ENCODE measurements at places on chromosomes 2 and 18.
A peak's percentile ranks its signal among the peaks of the same experiment; 100 is the strongest.

- no peak for DNase-seq
These were observed 98.9 kb upstream of the ATP8B1 start for GRCh38 chr18:57901825-57902589.

DNA sequence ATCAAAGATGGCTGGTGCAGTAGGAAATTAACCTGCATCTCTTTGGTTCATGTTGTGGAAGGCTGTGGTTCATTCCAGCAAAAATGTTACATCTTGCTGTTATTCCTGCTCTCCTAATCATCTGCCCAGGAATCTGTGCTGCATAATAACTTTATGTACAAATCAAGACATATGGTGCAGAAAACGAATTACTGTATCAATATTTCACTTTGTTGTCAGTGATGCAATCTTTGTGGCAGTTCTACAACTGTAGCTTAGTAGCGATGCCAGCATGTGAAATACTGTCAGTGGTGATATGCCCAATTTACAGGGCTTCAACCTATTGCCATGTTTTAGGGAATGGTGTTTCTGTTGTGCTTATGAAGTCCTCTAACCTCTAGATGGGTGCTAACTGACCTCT is 1114.7 kb downstream of the SOCS6 start:
- no peak for DNase-seq

DNA sequence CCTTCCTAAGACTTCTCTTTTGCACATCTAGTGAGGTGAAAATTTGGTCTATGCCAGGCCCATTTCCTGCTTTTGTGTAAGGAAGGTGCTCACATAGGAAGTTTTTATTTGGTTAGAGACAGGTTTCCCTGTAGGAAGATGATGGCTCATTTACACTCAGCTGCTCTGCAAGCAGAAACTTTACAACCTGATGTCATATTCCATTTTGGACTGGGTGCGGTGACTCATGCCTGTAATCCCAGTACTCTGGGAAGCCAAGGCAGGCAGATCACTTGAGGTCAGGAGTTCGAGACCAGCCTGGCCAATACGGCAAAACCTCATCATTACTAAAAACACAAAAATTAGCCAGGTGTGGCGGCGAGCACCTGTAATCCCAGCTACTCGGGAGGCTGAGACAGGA is 35.8 kb downstream of the CASP10 start:
- no peak for DNase-seq

GRCh38 chr2:234292962-234293243 is 204.0 kb downstream of the ARL4C start:
- DNase-seq: no peak

DNA sequence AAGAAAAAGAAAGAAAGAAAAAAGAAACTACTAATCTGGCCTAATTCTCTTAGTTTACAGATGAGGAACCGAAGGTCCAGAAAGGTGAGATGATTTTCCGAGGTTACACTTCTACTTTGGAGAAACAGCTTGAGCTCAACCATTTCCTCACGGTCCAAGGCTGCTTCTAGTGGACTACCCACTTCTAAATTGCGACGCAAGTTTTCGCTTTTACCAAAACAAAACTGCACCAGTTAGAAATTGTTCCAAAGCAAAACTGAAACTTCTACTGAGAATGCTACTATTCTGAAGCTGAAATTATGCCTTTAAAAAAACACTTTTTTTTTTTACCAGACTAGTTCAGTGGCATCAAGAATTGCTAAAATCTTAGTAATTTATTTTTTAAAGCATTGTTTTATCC is 101.6 kb downstream of the INO80D start:
- DNase-seq: no peak

GRCh38 chr2:71589763-71590162 is 136.4 kb downstream of the DYSF start:
- no peak for DNase-seq

GRCh38 chr2:144351687-144352086 is 168.2 kb downstream of the ZEB2 start:
- DNase-seq: no peak

GRCh38 chr2:111208639-111209038 is 87.9 kb downstream of the BCL2L11 start:
- DNase-seq: no peak

- DNase-seq: no peak
These were observed 139.4 kb downstream of the WDSUB1 start for GRCh38 chr2:159146996-159147666.

- DNase-seq: peak; percentile 78
These were observed 123.9 kb upstream of the CD302 start for GRCh38 chr2:159921752-159922404.

DNA sequence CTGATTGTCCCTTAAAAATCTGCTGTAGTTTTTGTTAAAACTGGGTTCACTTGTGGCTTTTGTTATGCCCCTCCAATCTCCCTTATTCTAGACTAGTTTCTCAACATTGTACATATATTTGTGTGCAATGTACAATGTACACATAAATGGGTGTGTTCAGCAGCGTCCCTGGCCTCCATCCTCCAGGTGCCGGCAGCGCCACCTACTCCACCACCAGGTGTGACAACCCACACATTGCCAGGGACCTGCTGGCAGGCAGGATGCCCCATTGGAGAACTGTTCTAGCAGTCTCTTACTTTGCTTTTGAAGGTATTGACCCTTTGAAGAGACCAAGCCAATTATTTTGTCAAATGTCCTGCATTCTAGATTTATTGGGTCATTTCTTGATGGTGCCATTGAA is 75.4 kb downstream of the SH3RF3 start:
- DNase-seq: no peak

- no peak for DNase-seq
These were observed 103.3 kb upstream of the EPHA4 start for GRCh38 chr2:221675201-221675908.

GRCh38 chr2:106839849-106840595 is 45.9 kb downstream of the ST6GAL2 start:
- peak; percentile 8 for DNase-seq

DNA sequence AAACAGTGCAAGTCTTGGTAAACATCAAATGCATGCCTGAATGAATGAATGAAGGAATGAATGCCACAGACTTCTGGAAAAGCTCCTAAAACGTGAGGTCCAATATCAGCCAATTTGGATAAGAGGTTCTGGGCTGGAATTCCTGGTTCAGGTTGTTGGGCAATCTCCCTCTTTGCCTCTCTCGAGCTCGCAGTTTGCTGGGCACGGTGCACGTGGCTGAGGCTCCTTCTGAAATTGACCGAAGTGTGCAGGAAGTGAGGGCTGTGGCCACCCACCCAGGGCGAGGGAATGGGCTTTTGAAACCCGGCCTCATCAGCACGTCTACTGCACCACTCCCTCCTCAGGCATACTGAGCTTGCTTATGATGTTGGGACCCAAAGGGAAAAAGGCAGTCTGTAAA is 288.8 kb upstream of the HS6ST1 start:
- no peak for DNase-seq

GRCh38 chr2:118374974-118375755 is 286.9 kb downstream of the INSIG2 start:
- no peak for DNase-seq

DNA sequence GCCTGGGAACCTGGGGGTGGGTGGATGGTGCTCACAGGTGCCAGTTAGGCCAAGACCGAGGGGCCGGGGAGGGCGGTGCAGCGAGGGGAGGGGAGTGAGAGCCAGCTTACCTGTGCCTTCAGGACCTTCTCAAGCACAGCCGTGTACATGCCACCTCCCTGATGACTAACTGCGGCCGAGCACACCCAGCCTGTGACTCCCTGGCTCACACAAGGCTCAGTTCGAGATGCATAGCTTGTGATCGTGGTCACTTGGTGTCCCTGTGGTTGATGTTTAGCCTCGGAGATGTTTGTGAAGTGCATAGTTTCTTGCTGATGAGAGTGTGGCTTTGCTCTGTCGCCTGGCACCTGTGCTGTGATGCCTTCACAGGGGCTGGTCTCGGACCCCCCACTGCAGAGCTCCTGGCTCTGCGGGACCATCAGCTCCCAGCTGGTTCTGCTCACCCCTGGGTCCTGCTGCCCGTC is 84.5 kb upstream of the ODC1 start:
- no peak for DNase-seq

DNA sequence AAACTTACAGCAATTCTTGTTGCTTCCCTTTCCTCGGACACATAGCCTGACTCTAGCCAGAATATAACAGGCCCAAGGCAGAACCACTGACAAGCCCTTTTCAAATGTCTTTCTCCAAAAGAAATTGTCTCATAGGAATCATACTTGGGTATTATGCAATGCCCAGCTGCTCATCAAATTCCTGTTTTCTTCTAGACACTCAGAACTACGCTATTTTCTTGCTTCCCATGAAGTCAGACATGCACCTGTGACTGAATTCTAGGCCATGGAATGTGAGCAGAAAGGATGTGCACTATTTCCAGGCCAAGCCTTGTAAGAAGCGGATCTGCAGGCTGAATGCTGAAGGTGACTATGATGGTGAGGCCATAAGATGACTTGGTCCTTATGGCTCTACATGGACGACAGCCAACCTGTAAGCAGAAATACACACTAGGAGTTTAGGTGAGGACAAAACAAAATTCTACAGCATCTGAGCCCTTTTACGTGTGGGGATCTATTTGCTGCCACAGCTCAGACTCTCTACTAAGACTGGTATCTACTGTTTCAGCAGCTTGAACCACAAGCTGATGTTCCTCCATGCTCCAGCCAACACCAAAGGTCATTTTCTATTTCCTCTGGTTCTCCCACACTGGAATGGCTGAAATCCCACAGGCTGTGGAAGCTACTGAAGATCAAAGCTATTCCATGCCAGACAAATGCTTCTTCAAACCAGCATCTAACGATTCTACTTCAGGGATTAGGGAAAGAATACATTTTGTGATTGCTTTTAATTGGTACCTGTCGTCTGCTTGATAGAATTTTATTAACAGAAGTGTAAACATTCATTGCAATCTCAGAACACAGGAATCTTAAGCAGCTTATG is 378.7 kb downstream of the RBM43 start:
- DNase-seq: no peak

DNA sequence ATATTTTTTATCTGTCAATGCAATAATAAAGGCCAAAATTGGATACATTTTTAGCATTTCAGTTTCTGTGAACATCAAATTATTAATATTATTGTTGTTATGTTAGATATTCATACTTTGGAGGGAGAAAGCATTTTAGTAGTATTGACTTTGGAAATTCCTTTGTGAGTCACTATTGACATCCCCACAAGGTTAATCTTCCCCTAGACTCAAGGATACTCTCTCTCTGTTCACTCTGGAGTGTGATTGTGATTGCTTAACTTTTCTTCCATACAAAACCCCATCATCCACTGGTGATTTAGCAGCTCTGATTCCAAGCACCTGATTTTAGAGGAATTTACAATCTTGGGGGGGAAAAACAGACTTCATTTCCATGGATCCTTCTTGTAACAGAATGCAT is 352.0 kb downstream of the THSD7B start:
- DNase-seq: peak; percentile 63

GRCh38 chr2:151862700-151863099 is 34.5 kb upstream of the ARL5A start:
- peak; percentile 84 for DNase-seq

DNA sequence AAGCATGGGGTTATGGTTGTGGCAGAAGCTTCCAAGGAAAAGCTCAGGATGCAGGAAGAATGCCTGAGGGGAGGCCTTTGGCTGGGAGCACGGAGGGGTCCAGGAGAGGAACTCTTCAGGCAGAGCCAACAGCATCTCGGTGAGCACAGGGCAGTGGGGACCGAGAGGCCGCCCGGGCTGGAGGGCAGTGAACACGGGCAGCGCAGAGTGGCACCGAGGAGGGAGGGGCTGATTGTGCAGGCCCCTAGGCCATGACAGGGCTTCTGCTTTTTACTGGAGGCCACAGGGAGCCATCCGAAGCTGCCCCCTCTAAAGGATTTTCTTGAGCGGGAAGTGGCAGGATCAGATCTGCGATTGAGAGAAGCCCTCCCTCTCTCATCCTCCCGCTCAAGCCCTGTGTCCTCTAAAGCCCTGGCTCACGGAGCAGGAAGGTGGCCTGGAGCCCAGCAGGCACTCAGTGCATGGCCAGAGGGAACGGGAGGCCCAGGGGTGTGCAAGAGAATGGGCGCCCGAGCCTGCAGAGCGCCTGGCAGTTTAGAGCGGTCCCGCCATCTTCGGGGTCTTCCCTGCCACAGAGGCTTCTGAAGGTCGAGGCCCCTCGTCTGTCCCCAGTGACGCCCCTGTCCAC is 110.0 kb upstream of the STON1 start:
- DNase-seq: no peak

GRCh38 chr2:215454519-215455246 is 18.8 kb upstream of the FN1 start:
- peak; percentile 46 for DNase-seq

- no peak for DNase-seq
These were observed 37.9 kb upstream of the EVA1A start for GRCh38 chr2:75598589-75599155.

GRCh38 chr2:221876016-221876415 is 303.9 kb upstream of the EPHA4 start:
- DNase-seq: no peak

- peak; percentile 37 for DNase-seq
These were observed 542 bp upstream of the CNNM3 start for GRCh38 chr2:96815326-96816126.

- DNase-seq: no peak
These were observed 69.8 kb downstream of the CTIF start for GRCh38 chr18:48608581-48608980.

GRCh38 chr2:157077753-157078350 is 179.7 kb upstream of the GALNT5 start:
- no peak for DNase-seq

DNA sequence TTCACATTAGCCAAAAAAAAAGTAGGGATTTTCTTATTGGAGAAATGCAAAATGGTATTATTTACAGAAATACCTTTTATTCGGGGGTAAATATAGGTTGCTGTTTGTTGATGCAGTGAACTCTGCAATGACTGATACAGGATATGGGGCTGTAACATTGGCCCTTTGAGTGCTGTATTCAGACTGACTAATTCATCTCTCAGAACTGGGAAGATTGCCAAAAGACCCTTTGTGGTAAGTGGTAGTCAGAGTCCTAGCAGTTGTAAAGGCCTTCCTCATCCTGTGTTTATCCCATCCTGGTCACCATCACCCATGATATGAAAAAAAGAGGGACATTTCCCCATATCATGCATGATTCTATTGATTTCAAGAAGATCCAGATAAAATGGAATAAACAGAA is 14.0 kb upstream of the DCC start:
- DNase-seq: no peak

- DNase-seq: peak; percentile 75
These were observed 2.2 kb downstream of the SH2D6 start for GRCh38 chr2:85420536-85421259.

- DNase-seq: no peak
These were observed 89.0 kb downstream of the RAPH1 start for GRCh38 chr2:203446071-203446481.

DNA sequence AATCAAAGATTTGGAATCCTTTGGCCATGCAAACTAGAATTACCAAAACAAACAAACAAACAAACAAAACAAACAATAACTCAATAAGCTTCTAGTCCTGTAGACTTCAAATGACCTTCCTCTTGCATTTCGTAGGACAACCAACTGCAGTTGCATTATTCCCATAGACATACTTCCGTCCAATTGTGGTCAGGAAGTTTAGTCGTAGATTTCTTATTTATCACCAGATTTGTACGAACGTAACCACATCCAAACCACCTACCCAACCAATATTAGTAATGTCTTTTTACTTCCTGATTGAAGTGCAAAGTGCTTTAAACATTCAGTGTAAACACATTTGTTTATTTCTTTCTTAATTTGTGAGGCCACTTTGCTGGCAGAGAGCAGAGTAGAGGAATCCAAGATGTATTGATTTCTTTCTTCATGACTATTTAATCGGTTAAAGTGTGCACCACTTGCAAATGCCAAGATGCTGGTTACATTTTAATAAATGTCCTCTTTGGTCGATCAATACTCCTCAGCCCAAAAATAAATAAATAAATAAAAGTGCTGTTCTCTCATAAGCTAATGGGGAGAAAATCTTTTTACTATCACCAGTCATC is 1745.6 kb upstream of the CELF4 start:
- no peak for DNase-seq

GRCh38 chr2:21165350-21165749 is 41.6 kb downstream of the TDRD15 start:
- peak; percentile 10 for DNase-seq
